Smooth muscle cell of trachea (primary cell): ENCODE measurements at places on chromosomes 16 and 17. TPM values are rescaled to one million over a fixed set of nuclear protein-coding genes. Genes with fewer than 3 reads are reported as not detected.

Gene RAB40C
- total RNA-seq: 13.2 and 17.4 TPM in 2 replicates

Gene KSR1
- 7.6 and 11.6 TPM in 2 replicates for total RNA-seq

Gene CETP
- 0.17 TPM in 1 of 2 replicates, not detected in the other for total RNA-seq

Gene OTOA
- total RNA-seq: 0.15 and 0.17 TPM in 2 replicates

Gene FOXC2
- 0.66 and 1.0 TPM in 2 replicates for total RNA-seq

Gene DRC3
- total RNA-seq: 0.83 and 1.2 TPM in 2 replicates

Gene PRR29
- total RNA-seq: 1.5 and 1.8 TPM in 2 replicates

Gene KRT9
- total RNA-seq: not detected in 2 replicates

Gene NPIPB6
- total RNA-seq: 1.3 and 6.1 TPM in 2 replicates

Gene PMP22
- total RNA-seq: 96.4 and 139 TPM in 2 replicates

Gene TBC1D26
- total RNA-seq: under 0.01 TPM in 1 of 2 replicates, not detected in the other

Gene SBK1
- total RNA-seq: under 0.01 TPM in 1 of 2 replicates, not detected in the other

Gene ZNF267
- 5.8 and 11.1 TPM in 2 replicates for total RNA-seq

Gene SNAI3
- 0.33 TPM in 1 of 2 replicates, not detected in the other for total RNA-seq

Gene ENPP7
- not detected in 2 replicates for total RNA-seq
